Upper lobe of right lung (tissue), 1 donor: ENCODE measurements at places on chromosomes 2 and 18.

DNA sequence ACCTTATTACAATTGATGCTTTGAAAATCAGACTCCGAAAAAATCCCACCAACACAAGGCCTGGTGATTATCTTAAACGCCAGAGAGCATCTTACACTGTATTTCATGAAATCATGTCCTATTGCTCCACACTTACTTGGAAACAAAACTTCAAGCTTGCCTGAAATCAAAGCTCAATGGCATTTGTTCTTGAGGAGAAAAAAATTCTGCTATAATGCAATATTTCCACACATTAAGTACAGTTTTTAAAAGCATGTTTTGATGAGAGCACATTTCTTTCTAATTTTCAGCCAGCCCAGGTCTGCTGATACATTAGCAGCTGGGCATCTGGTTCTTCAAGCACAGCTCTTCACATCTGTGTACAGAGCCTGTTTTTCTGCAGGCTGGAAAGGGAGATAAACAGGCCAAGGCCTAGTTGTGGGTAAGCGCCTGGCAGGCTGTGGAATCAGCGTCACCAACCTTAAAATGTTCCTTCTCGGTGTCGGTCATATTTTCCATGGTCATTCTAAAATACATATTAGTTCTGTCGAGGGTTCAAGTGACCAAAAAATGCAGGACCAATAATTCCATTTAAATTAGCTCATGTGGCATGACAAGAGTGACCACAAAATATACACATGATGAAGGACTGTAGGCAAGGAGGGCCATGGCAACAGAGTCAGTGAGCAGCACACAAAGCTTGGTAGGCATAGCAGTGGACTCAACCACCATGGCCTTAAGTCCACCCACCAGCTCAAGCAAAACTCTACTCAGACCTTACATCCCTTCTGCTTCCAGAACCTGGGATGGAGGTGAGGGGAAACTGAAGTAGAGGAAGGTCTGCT, 20.9 kb downstream of the SLC8A1 start:
- DNase-seq, result no peak

GRCh38 chr2:204116159-204116792, 179.7 kb downstream of the ICOS start:
- no peak for DNase-seq

GRCh38 chr18:801137-801536, 10.9 kb downstream of the YES1 start:
- DNase-seq, result no peak

- DNase-seq, result no peak
Measured at GRCh38 chr2:206245265-206245672, 29.2 kb upstream of the ZDBF2 start.

DNA sequence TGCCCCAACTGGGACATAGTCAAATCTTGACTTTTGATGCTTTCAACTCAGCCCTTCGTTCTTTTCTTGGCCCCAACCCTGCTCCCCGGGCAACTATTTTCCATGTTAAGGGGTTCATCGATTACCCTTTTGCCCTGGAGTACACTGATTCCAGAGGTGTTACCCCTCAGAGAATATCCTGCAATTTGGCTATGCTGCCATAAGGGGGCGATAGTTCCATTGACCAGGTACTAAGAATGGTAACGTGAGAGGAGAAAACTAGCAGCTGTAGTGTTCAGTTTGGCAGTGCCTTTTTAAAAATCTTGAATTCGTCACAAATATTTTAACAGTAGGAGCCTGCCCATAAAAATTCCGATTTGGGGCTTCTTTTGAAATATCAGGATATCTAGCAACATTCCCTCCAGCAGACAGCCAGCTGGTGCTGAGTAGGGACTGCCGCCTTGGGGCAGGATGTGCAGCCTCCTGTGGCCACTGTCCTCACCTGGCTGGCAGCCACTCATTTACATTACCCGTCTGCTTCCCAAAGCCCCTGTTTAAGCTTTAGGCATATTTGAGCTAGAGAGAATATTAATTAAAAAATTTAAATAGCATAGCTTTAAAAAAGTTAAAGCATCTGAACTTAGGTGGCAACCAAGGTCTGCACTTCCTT, 146.3 kb upstream of the SKOR2 start:
- DNase-seq, result no peak
